ENCODE measurements at places on chromosomes 11 and 22.

- no peak for DNase-seq
These were observed 1204.0 kb downstream of the LRRC4C start for GRCh38 chr11:40255457-40255856.

DNA sequence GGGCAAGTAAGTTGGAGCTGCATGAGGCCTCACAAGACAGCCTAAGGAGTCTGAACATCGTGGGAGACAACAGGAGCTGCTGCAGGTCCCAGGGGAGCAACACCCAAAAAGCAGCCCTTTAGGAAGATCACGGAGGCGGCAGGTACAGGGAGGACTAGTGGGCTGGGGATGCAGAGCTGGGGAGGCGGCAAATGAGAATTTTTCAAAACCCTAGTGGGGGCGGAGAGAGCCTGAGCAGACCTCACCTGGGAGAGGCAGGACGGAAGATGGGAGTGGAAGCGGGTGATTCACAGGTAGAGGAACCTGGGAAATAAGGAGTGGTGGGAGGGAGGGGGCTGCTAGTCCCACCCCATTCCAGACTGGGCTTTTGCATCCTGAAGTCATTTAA is 42.1 kb downstream of the DKK3 start:
- DNase-seq: no peak

DNA sequence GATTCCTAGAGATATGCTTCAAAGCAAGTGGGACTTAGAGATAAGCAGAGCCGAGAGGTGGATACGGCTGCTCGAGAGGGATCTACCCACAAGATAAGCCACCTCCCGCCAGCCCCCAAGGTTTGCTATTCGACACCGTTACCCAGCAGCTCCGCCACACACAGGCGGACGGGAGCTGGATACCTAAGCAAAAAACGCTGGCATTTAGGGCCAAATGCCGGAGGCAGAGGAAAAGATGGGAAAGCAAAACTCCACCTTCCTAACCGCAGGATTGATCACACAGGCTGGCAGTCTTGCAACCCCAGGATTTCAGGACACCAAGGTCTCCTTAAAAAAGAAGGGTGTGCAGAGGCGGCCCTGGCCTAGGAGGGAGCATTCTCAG is 709 bp downstream of the FTH1 start:
- no peak for DNase-seq

DNA sequence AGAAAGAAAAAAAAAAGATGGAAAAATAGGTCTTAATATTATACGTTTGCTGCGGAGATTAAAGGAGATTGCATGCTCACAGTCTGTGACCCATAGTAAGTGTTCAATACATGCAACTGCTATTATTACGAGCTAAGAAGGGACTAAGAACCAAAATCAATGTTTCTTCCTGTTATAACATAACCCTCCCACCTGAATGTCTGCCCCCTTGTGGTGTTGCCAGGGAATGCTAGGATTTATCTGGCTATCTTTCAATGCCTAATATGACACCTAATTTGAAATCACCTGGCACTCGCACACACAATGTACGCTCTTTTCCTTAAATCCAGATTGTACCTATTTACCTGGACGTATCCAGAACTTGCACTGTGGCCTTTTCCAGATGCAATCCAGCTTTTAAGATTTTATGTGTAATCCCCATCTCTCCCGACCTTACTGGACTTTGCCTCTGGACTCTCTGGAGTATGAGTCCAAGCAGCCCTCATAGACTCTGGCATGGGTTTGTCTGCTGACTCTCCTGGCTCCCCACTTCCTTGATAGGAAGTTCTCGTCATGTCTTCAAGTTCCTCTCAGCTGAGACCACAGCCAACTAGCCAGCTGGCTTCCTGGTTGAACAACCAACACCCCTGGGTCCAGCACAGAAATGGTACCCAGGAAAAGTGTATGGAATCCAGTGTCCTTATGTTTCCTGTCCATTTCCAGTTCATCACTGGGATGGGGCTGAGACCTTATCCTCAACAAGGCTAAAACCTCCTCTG is 151.5 kb downstream of the CCDC34 start:
- no peak for DNase-seq

DNA sequence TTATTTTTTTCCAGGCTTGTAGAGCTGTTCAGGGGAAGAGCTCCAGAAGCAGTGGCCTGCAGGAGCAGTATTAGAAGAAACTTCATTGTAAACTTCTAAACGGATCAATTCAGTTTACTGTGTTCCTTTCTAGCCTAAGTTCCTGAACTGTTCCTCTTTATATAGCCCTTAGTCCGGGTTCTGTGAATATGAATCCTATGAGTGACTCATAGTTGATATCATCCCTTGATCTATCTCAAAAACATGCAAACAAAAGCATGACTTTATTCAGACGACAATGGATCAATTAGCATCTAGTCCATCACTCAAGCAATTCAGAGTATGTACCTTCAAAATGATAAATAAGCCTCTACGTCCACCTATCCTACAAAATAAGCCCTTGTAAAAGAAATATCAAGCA is at the start of gene MMP12:
MMP12 (minus strand) TSS at position 131 of the 400 bp plus-strand sequence; CDS start at position 86, 45 bp downstream.
- DNase-seq: no peak

GRCh38 chr11:121451178-121451985 is 732 bp upstream of the SORL1 start:
- DNase-seq: no peak

- DNase-seq: no peak
These were observed 1.6 kb downstream of the CADM1 start for GRCh38 chr11:115502636-115503082.

DNA sequence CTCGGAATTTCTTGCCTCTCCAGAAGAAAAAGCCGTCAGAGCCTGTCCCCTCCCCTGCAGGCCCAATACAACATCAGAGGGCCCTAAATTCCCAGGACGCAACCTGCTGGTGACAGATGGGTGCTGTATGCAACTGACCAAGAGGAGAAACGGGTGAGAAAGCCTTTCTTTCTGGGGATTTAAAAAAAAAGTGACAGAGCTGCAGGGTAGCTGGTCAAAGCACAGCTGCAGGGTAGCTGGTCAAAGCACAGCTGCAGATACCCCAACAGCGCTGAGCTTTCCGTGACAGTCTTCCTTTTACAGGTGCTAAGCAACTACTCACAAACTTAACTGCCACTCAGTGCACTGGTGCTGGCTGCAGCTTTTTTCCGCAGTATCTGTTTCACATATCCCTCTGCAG is 17.8 kb downstream of the AP1B1 start:
- DNase-seq: no peak

- DNase-seq: no peak
These were observed 32.5 kb downstream of the PHLDB1 start for GRCh38 chr11:118639899-118640298.

- DNase-seq: no peak
These were observed 29.7 kb downstream of the ALX4 start for GRCh38 chr11:44280257-44280656.

DNA sequence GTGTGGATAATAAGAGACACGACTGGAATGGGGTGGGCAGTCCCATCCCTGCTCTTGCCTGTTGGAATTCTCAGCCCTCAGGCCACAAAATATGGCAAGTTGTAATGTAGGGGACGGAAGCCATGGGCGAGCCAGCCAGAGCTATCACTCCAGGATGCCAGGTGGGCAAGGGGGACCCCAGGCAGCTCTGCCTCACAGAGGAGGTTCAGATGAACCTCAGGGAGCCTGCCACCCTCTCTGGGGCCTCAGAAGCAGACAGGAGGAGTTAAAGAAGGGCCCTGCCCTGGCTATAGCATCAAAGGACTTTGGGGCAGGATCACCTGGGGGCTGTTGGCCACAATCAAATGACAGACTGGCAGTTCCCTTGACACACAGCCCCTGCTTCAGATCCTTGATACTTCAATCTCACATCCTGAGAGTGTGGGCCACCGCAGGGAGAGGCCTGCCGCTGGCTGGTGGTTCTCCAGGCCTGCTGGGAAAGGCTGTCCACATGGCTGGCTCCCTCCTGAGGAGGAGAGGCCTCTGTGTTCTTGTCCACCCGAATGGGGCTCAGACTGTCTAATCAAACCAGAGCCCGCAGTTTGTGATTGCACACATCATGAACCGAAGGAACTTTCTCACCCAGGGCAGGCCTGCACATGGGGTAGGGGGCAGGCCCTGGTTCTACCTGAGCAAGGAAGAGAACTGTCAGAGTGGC is 31.4 kb downstream of the IGLL1 start:
- no peak for DNase-seq

GRCh38 chr11:94822080-94822479 is 53.9 kb downstream of the AMOTL1 start:
- DNase-seq: no peak

DNA sequence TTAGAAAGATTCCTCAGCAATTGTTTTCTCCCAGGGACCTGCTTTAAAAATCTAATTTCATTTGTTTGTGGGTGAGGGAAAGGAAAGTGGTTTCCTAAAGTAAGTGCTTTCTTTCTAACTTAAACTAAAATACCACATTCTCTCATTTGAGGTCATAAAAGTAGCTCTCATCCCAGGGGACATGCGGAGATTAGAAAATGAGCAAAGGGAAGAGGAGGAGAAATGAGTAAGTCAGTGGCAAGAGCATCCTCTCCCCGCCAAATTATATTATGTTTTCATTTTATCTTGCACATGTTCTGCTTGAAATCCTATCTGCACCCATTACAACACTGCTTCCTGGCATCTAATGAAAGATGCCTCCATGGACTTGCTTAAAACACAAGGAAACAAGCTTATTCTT is 191.4 kb downstream of the ARHGAP42 start:
- DNase-seq: no peak

DNA sequence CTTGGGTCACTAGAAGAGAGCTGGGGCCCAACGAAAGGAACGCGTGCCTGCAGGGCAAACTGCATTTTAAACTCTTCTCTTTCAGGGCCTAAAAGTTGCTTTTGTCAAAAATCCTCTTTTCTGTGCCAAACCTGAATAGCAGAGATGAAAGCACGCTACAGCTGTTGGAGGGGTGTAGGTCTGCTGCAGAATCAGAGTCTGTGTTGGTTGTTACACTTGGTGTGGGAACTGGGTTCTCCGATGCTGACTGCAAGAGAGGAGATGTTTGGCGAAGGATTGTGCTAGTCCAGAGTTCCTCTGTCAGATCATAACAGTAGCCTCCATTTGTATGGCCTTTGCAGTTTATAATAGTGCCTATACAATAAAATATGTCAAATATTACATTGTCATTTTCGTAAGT is 41.8 kb downstream of the BARX2 start:
- DNase-seq: no peak

- no peak for DNase-seq
These were observed 422.5 kb downstream of the TMEM135 start for GRCh38 chr11:87460279-87460678.

- DNase-seq: no peak
These were observed 131.5 kb upstream of the TRPC6 start for GRCh38 chr11:101715281-101715680.

- no peak for DNase-seq
These were observed 68.6 kb downstream of the KCNQ1OT1 start for GRCh38 chr11:2631161-2631560.

DNA sequence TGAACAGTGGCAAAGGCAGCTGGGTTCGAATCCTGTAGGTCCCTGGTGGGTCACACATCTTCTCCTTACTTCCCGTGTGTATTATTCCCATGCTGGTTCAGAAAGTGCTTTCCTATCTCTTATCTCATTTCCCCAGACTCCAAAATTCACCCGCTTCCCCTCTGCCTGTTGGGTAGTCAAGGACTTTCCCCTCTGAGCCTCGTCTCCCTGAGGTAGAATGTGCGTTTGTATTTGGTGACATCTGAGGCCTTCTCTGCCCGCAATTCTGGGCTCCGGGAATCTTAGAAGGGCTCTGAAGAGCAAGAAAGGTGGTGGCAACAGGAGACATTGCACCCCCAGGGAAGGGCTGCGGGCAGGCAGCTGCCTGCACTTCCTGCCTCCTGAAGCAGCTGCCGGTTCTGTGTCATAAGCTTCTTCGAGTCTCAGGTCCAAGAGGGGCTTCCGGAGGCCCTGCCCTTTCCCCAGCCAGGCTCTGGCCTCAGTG is 5.9 kb downstream of the LRRC32 start:
- no peak for DNase-seq

GRCh38 chr11:8826901-8827560 is 84.0 kb upstream of the AKIP1 start:
- no peak for DNase-seq

GRCh38 chr11:33384220-33384619 is 127.0 kb downstream of the HIPK3 start:
- no peak for DNase-seq

GRCh38 chr22:35609261-35609660 is 7.9 kb downstream of the MB start:
- DNase-seq: no peak

DNA sequence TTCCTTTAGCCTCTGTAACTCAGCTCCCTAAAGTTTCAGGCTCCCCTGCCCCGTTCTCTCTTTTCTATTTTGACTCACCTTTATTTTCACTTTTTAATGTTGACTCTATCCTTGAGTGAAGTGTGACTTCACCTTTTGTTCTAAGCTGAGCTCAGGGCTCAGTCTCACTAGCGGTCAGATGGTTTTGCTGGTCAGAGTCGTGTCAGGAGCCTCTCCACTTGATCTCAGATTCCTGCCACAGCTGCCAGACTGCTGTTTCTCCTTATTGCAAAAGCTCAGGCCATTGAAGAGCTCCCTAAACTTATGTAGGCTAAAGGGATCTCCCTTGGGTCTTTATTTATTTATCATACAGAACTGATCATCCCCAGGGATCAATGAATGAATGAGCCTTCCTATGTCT is 13.7 kb upstream of the POU2AF2 start:
- DNase-seq: no peak

- DNase-seq: no peak
These were observed 17.8 kb upstream of the OAF start for GRCh38 chr11:120192831-120193625.

DNA sequence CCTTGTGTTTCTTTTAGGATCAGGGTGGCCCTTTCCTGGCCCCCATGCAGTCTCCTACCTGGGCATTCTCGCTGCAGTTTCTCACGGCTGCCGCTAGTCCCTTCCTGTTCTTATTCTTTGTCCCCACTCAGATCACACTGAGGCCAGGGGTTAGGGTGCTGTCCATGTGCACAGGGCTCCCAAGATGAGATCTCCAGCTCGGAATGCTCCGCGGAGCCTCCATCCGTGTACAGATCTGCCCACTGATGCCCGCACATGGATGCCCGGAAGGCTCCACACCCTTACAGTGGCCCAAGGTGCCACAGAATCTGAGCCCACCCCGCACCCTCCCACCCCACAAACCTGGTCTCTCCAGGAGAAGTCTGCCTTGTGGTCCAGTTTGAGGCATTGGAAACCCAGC is 457.3 kb downstream of the TBC1D22A start:
- no peak for DNase-seq

- DNase-seq: peak; percentile 90
These were observed 367.6 kb downstream of the TBC1D22A start for GRCh38 chr22:47129902-47130635.

GRCh38 chr11:73298233-73298632 is 9.8 kb upstream of the ARHGEF17 start:
- DNase-seq: no peak

- DNase-seq: no peak
These were observed 10.6 kb upstream of the ARAP1 start for GRCh38 chr11:72762641-72763304.
